ENCODE measurements at places on chromosomes 6 and 20. TPM values are rescaled to one million over a fixed set of nuclear protein-coding genes. Genes with fewer than 3 reads are reported as not detected.

GRCh38 chr6:6411115-6411514 lies 90.7 kb upstream of the F13A1 start:
- no peaks in the 10 kb centered on the region for H3K4me1 ChIP-seq
- H3K4me3 ChIP-seq = no peak overlapping the region
- peaks cover 34% of the 10 kb centered on the region for H3K27me3 ChIP-seq
- no peaks in the 10 kb centered on the region for H3K36me3 ChIP-seq

ALDH8A1 gene
- total RNA-seq = 1.5 TPM

DNA sequence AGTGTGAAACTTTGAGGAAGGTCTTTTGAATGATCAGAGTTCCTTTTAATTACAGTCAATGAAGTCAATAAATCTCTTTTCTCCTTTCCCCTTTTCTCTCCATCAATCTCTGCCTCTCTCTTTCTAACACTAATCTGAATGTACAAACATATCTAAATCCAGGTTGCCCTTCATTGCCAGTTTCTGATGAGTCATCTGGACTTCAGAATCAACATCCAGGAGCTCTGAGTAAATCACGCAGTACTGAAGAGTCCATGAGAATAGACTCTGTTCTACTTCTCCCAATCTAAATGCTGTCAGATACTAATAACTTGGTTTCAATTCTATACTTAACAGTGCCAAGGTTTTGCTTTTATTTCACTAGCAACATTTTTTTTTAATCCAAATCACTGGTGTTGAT lies 238.7 kb upstream of the THEMIS start:
- no peak for DNase-seq
- H3K4me3 ChIP-seq = no peak overlapping the region
- H3K36me3 ChIP-seq = peaks cover 14% of the 10 kb centered on the region

DNA sequence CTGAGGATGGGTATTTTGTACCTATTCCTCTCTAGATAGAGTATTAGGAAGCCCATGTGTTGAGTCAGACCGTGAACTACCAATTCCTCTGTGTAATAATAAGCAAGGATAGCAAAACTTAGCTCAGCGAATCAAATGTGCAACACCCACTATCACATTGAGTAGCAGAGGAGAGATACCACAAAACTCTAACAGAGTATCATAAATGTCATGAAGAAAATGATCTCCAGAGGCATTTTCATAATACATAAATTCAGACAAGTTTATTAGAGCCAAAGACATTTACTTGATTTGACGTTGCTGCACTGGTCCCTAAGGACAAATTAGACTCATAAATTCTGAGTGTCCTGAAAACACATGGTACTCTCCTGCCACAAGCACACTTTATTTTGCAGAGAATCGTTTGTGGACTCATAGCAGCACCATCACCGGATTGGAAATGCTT lies 245.2 kb downstream of the HAO1 start:
- no peak overlapping the region for H3K27ac ChIP-seq
- no peak overlapping the region for H3K4me3 ChIP-seq
- no peaks in the 10 kb centered on the region for H3K27me3 ChIP-seq
- DNase-seq = no peak
- no peaks in the 10 kb centered on the region for H3K36me3 ChIP-seq

WFDC10B gene
- total RNA-seq = not detected

DNA sequence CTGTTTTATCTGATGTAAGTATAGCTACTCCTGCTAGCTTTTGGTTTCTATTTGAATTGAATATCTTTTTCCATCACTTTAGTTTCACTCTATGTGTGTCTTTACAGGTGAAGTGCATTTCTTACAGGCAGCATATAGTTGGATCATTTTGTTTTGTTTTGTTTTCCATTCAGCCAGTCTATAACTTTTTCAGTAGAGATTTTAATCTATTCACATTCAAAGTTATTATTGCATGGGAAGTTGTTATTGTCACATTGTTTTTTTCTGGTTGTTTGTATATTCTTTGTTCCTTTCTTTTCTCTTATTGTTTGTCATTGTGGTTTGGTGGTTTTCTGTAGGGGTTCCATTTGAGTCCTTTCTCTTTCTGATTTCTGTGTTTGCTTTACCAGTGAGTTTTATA lies 151.2 kb downstream of the PDE10A start:
- DNase-seq = no peak
- no peak overlapping the region for H3K27ac ChIP-seq
- peaks cover 5% of the 10 kb centered on the region for H3K36me3 ChIP-seq
- peaks cover 10% of the 10 kb centered on the region for H3K4me1 ChIP-seq

DNA sequence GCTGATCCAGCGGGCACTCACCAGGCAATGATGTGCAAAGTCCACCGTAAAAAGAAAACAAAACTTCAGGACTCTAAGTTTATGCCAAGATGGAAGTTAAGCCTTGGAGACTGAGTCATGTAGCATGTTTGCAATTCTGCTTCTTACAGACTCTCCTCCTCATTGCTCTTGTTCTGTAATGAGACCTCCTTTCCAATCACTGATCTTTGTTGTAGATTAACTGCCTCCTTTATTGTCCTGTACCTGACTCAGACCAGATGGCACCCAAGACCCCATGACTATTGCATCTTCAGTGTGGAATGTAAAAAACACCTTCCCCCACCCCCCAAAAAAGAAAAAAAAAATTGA lies 11.2 kb downstream of the NEU1 start:
- H3K27me3 ChIP-seq = no peaks in the 10 kb centered on the region
- H3K36me3 ChIP-seq = peaks cover 14% of the 10 kb centered on the region
- peaks cover 12% of the 10 kb centered on the region for H3K4me1 ChIP-seq
- H3K27ac ChIP-seq = peak overlapping the region; percentile 1
- H3K4me3 ChIP-seq = no peak overlapping the region

GRCh38 chr6:5034328-5034727 lies 30.5 kb upstream of the RPP40 start:
- no peak overlapping the region for H3K4me3 ChIP-seq
- peaks cover 10% of the 10 kb centered on the region for H3K4me1 ChIP-seq
- no peaks in the 10 kb centered on the region for H3K36me3 ChIP-seq

GRCh38 chr6:144066741-144067484 lies 28.5 kb downstream of the SF3B5 start:
- H3K27me3 ChIP-seq = peaks cover 27% of the 10 kb centered on the region
- H3K27ac ChIP-seq = no peak overlapping the region
- DNase-seq = no peak
- peaks cover 8% of the 10 kb centered on the region for H3K4me1 ChIP-seq
- peaks cover 15% of the 10 kb centered on the region for H3K36me3 ChIP-seq

SEL1L2 gene
- not detected for total RNA-seq

DNA sequence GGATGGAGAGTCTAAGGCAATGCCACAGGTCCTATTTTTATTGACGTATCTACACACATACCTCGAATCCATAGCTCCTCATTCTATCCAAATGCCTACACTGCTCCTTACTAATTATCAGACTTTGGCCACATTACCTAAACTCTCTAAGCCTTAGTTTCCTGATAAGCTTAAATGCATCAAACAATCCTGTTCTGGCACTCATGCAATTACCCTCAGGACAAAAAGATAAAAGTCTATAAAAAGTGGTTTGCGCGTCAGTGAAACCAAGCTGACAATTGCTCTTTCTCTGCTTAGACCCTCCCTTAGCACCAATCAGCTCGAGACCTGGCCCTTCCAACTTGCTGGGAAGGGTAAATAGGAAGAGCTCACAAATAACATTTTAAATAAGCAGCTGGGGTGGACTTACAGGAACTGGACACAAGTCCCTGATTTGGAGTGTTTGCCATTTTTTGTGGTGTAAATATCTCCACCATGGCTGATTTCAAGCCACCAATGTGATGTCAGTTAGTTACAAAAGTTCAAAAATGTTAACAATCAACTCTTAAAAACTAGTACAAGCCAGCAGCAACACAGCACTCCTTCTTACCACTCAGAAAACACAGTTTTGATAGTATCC lies 7.2 kb upstream of the PLEKHG1 start:
- H3K27ac ChIP-seq = no peak overlapping the region
- DNase-seq = no peak
- no peaks in the 10 kb centered on the region for H3K27me3 ChIP-seq
- H3K4me1 ChIP-seq = peaks cover 9% of the 10 kb centered on the region
- H3K4me3 ChIP-seq = no peak overlapping the region

GRCh38 chr6:147054158-147054557 lies 150.1 kb upstream of the STXBP5 start:
- peaks cover 5% of the 10 kb centered on the region for H3K4me1 ChIP-seq
- H3K4me3 ChIP-seq = no peak overlapping the region
- no peak for DNase-seq

- DNase-seq = no peak
- H3K36me3 ChIP-seq = peaks cover 6% of the 10 kb centered on the region
- H3K27ac ChIP-seq = no peak overlapping the region
- no peaks in the 10 kb centered on the region for H3K4me1 ChIP-seq
- no peak overlapping the region for H3K4me3 ChIP-seq
These were observed 25.7 kb downstream of the TTI1 start for GRCh38 chr20:38007526-38007925.

GRCh38 chr20:37523012-37523391 lies 2.0 kb downstream of the NNAT start:
- peaks cover 67% of the 10 kb centered on the region for H3K36me3 ChIP-seq
- H3K4me3 ChIP-seq = no peak overlapping the region
- DNase-seq = no peak
- H3K27me3 ChIP-seq = peaks cover under 1% of the 10 kb centered on the region

TRIM10 gene
- 2.7 TPM for total RNA-seq

DNA sequence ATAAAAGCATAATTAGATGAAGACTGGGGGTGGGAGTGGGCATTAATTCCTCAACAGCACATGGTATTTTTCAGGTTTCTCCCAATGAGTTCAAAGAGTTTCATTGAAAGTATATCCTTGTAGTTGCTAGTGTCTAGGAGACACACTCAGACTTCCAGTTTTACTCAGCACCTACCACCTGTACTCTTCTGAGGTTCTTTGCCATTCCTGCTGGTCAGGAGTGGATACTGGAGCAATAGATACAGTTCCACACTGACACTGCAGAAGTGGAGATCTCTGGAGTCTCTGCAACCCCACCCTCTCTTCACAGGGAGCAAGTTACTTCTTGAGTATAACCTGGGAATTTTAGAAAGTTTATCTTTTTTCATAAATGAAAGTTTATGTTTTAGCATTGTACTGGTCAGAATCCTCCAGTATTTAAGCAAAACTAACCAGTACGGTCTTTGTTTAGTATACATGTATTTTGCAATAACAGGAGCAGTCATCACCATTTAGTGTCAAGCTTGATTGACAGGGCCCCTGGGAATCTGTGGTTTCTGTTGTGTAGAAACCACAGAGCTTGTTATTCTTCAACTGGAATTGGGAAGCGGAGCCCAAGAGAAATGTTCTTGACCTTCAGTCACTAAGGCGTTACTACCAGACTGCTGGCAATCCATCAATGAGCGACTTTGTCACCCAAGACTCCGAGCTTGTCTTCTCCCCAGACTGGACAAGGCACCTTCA lies 148.1 kb downstream of the ZDHHC14 start:
- H3K4me3 ChIP-seq = no peak overlapping the region
- no peak overlapping the region for H3K27ac ChIP-seq
- no peaks in the 10 kb centered on the region for H3K27me3 ChIP-seq
- peaks cover 6% of the 10 kb centered on the region for H3K36me3 ChIP-seq

CLIC1 gene
- 943 TPM for total RNA-seq

GRCh38 chr20:62707276-62707920 lies 1.2 kb upstream of the NTSR1 start:
- DNase-seq = no peak
- H3K4me1 ChIP-seq = peaks cover 46% of the 10 kb centered on the region
- no peak overlapping the region for H3K4me3 ChIP-seq
- H3K36me3 ChIP-seq = peaks cover 17% of the 10 kb centered on the region

DNA sequence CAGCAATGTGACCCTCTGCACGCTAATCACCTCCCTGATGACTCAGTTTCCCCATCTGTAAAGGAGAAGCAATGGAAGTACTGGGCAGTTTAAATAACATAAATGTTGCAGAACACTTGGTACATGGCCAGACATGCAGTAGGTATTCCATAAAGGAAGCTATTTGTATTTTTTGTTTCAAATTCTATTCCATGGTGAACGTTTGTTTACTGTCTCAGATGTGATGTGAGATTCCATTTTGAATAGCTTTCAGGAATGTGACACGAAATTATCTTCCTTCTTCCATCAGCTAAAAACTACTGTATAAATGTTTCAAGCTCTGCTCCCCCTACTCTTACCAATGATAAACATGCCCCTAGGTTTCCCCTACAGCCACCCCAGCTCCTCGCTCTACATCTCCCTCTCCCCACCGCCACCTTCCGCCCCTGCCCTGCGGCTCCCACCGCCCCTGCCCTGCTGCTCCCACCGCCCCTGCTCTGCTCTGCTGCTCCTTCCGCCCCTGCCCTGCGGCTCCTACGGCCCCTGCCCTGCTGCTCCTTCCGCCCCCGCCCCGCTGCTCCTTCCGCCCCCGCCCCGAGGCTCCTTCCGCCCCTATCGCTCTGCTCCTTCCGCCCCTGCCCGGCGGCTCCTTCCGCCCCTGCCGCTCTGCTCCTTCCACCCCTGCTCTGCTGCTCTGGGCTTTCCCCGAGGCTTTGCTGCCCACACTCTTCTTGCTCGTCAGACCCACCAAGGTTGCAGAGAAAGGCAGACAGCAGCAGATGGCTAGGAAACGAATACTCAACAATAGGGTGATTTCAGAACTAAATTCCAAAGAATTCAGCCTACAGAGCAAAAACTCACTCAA lies 78.9 kb downstream of the THBS2 start:
- H3K27ac ChIP-seq = no peak overlapping the region
- H3K4me1 ChIP-seq = peaks cover 21% of the 10 kb centered on the region
- DNase-seq = no peak
- H3K27me3 ChIP-seq = no peaks in the 10 kb centered on the region
- H3K36me3 ChIP-seq = peaks cover 21% of the 10 kb centered on the region
- H3K4me3 ChIP-seq = no peak overlapping the region

GRCh38 chr20:4006640-4007039 lies 8.7 kb downstream of the RNF24 start:
- H3K4me3 ChIP-seq = no peak overlapping the region
- H3K27me3 ChIP-seq = no peaks in the 10 kb centered on the region
- no peak overlapping the region for H3K27ac ChIP-seq
- peaks cover 12% of the 10 kb centered on the region for H3K4me1 ChIP-seq
- DNase-seq = no peak

- peak overlapping the region; percentile 29 for H3K4me3 ChIP-seq
- H3K4me1 ChIP-seq = peaks cover 55% of the 10 kb centered on the region
- peak; percentile 99 for DNase-seq
- H3K27ac ChIP-seq = peak overlapping the region; percentile 93
- H3K36me3 ChIP-seq = peaks cover 18% of the 10 kb centered on the region
- H3K27me3 ChIP-seq = no peaks in the 10 kb centered on the region
These were observed 94.5 kb upstream of the PTPN1 start for GRCh38 chr20:50415516-50416268.

GRCh38 chr6:52346503-52346902 lies 15.4 kb upstream of the PAQR8 start:
- no peak overlapping the region for H3K27ac ChIP-seq
- H3K4me3 ChIP-seq = no peak overlapping the region
- H3K36me3 ChIP-seq = no peaks in the 10 kb centered on the region
- H3K27me3 ChIP-seq = no peaks in the 10 kb centered on the region
- no peak for DNase-seq

GRCh38 chr20:45823949-45824835 lies 2.9 kb downstream of the TNNC2 start:
- H3K4me3 ChIP-seq = peak overlapping the region; percentile 67
- DNase-seq = peak; percentile 62
- H3K27me3 ChIP-seq = peaks cover 50% of the 10 kb centered on the region
- peaks cover 30% of the 10 kb centered on the region for H3K4me1 ChIP-seq

- H3K27ac ChIP-seq = no peak overlapping the region
- no peaks in the 10 kb centered on the region for H3K36me3 ChIP-seq
- no peak overlapping the region for H3K4me3 ChIP-seq
- H3K27me3 ChIP-seq = no peaks in the 10 kb centered on the region
These were observed 444.5 kb upstream of the IMPG1 start for GRCh38 chr6:76516924-76517323.

EFCAB8 gene
- total RNA-seq = 1.1 TPM

GRCh38 chr6:16706911-16707783 lies 54.1 kb downstream of the ATXN1 start:
- peaks cover 7% of the 10 kb centered on the region for H3K36me3 ChIP-seq
- no peaks in the 10 kb centered on the region for H3K27me3 ChIP-seq
- H3K27ac ChIP-seq = no peak overlapping the region
- H3K4me3 ChIP-seq = no peak overlapping the region
